Tibial artery (tissue), 4 donors: ENCODE measurements at places on chromosomes 1 and 21.

DNA sequence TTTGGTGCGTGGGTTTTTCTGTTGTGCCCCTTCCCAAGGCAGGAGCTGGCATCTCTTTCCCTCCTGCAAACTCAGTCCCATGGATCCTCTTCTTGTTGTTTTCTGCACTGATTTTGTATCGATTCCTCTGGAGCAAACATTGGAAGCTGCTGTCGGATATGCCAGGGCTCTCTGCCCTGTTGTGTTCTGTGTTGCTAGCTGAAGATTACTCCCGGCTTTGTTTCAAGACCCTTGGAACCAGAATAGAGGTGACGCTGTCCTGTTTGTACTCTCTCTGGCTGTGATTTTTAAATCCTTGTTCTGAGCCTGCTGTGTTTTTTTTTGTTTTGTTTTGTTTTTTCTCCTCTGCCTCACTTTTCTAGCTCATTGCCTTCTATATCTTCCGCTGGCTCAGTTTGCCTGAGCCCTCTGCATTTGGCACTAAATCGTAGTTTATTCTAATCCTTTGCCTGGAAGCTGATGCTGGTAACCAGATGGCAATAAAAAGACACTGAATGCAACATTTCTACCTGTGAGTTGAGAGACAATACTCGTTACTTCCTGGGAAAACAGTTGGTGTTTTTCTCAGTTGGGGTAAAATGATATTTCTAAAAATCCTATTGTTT, 67.0 kb downstream of the BACH1 start:
- DNase-seq: no peak

- no peak for DNase-seq
Measured at GRCh38 chr1:119926553-119926952, 30.2 kb upstream of the ADAM30 start.

DNA sequence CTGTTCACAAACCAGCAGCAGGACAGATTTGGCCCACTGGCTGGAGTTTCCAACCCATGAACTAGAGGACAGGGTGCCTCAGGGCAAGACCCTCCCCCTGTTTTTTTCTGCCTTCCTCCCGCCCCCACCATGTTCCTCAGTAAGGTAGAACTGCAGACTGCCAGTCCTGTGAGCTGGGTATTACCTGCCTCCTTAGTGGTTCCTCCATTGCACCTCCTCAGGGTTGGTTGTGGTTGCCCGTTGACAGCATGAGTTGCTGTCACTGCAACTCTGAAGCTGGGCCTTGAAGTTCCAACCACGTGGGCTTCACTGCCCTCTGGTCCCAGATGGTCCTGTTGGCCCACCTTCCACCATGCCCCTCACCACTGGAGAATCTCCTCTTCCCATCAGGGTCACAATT, 28.8 kb downstream of the TENT5C start:
- no peak for DNase-seq

GRCh38 chr1:172682812-172683211, 23.9 kb downstream of the FASLG start:
- DNase-seq: no peak

- DNase-seq: no peak
Measured at GRCh38 chr1:208967334-208967733, 616.2 kb upstream of the CAMK1G start.

GRCh38 chr1:58981392-58981791, 197.5 kb upstream of the JUN start:
- DNase-seq: no peak

GRCh38 chr1:150365941-150366340, 2.0 kb downstream of the RPRD2 start:
- no peak for DNase-seq

DNA sequence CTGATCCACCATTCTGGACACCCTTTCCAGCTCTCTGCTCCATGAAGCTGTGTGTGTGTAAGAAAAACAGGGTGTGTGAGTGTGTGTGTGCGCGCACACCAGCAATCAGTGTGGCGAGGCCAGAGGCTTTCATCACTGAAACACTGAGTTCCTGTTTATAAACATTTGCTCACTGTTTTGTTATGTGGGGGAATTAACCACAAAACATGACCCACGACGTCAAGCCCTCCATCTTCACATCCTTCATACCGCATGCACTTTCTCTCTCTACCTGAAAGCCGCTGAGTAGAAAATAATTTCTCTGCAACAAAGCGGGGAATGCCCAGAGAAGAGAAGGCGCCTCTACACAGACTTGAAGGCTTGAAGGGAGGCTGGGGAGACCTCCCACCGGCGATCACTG, 148.9 kb upstream of the IRF2BP2 start:
- no peak for DNase-seq

- DNase-seq: no peak
Measured at GRCh38 chr1:172793823-172794222, 134.9 kb downstream of the FASLG start.

DNA sequence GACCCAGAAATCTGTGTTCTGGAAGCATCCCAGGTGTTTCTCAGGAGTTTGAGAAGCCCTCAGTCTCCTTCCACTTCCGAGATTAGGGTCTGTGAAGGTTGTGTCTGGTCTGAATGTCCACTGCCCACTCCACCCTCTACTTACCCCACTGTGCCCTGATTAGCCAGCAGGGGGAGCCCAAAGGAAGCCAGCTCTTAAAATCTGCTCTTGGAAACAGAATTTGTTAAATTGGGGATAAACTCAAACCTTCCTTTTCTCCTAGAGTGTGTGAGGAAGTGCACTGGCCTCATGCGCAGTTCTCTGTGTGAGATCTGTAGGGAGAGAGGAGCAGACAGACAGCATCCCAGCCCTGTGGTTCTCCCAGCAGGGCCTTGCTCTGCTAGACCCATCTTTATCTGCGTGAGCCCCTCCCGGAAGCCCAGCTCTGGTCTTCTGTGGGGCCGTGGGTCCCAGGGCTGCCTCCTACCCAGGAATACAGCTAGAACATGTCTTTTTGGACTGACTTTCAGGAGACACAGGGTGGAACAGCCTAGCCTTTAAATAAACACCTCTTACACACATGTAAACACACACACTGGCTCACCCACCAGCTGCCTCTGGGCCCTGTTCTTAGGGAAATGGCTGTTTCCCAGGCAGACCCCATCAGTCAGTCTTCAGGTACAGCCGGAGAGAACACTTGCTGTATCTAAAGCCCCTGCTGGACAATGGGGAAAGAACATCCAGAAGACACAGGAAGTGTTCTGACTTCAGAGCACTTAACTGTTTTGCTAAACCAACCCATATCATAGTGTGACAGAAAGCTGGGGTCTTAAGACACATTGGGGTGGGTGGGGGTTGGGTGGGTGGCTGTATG, 52.2 kb downstream of the SMYD2 start:
- peak; percentile 61 for DNase-seq

- no peak for DNase-seq
Measured at GRCh38 chr1:208308221-208308620, 64.0 kb upstream of the PLXNA2 start.

DNA sequence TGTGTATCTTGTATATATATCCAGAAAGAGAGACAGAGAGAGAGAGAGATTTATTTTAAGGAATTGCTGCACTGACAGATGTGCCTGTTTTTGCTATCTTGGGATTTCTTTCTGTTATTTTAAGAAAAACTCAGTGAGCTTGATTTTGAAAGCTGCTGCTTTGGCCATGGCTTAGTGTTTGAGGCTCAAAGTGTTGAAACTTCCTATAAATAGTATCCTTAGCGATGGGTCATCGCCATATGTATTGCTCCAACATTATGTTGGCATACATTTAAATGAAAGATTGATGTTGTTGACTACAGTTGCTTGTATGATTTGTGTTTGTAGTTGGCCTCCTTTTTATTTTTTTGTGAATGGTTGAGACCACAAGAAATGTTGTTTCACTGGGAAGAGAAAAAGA, 29.0 kb upstream of the NTPCR start:
- no peak for DNase-seq

GRCh38 chr21:45128613-45129188, 54.3 kb downstream of the ADARB1 start:
- peak; percentile 79 for DNase-seq

DNA sequence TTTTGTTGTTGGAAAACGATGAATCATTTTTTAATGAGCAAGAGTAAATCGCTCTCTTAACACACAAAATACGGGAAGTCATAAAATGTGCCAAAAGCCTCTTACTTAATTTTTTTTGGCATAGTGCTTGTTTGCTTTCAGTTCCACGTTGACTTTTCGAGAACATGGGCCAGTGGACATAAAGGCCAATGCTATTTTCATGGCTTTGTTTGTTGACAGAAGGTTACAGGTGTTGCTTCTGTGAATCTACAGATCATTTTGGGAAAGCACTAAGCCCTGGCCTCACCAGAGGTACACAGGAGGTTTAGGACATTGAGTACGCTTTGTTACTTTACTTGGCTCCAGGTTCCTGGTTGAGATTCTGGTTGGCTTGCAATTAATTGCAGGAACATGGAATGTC, 199.4 kb upstream of the HMCN1 start:
- no peak for DNase-seq

DNA sequence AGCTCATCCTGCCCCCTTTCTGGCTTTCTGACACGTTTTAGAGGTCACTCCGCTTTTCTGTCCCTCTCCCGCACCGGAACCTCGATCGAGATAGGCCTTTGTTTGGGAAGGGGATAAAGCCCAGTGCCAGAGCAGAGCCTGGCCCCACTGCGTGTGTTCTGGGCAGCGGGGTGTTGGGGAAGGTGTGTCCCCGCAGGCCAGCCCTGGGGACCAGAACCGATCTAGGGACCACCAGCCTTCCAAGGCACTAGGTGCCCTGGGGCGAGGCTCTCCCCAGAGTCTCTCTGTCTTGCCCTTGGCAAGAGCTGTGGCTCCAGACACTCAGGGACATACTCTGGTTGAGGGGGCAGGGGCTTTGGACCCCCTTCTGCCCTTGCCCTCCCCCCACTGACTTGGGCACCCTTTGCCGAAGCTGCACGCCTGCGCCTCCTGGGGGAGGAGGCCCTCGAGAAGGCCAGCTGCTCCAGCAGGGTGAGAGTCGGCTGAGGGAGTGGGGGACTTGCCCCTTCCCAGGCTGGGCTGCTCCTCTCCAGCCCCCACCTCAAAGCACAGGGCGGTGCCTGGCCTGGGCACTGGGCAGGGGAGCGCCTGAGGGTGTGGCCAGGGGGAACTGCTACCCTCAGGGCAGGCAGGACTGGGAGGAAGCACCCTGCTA, 16.4 kb downstream of the PRXL2B start:
- no peak for DNase-seq

DNA sequence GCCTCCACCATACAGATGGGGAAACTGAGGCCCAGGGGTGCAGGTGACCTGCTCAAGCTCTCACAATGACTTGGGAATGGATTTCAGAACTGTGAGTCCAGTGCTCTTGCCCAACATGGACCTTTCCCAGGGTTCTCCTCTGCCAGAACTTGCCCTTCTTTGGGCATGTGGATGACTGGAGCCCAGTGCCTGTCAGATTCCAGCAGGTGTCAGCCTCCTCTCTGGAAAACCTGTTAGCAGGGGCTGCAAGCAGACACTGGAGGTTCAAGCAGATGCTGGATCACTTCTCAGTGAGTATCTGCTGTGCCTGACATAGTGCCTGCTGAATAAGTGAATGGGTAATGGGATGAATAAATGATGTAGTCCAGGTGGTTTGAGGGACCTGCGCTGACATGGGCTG, 314.2 kb upstream of the POU3F1 start:
- no peak for DNase-seq

DNA sequence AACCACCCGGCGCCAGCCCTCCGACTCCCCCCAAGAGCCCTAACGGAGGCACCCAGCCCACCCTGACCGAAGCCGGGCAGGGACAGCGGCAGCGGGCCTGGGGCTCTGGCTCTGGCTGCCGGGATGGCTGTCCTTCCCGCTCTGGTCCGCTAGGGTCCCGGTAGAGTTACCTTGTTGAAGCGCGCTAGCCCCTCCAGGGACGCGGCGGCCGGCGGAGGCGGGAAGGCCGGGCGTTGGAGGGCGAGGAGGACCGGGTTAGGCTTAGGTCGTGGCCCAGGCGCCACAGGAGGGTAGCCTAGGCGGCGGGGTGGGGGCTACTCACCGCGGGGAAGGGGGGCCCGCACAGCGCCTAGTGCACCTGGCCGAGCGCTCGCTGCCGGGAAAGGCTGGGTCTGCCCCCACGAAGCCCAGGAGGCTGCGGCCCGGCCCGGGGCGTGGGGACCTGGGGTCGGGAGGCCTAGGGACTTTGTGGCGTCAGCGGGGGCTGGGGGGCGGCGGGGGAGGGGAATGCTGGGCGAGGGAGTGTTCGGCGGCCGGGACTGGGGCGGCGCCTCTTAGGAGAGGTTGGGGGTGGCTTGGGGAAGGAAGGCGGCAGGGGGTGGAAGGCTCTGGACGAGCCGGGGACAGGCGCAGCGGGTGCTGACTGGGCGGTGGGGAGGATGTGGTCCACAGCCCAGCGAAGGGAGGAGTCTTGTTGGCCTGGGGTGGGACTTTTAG, at the start of gene TRIM17:
Gene TRIM17 (minus strand): TSS at position 645 of the 717 bp plus-strand sequence. CDS start 1,789 bp downstream, outside the sequence.
- no peak for DNase-seq

DNA sequence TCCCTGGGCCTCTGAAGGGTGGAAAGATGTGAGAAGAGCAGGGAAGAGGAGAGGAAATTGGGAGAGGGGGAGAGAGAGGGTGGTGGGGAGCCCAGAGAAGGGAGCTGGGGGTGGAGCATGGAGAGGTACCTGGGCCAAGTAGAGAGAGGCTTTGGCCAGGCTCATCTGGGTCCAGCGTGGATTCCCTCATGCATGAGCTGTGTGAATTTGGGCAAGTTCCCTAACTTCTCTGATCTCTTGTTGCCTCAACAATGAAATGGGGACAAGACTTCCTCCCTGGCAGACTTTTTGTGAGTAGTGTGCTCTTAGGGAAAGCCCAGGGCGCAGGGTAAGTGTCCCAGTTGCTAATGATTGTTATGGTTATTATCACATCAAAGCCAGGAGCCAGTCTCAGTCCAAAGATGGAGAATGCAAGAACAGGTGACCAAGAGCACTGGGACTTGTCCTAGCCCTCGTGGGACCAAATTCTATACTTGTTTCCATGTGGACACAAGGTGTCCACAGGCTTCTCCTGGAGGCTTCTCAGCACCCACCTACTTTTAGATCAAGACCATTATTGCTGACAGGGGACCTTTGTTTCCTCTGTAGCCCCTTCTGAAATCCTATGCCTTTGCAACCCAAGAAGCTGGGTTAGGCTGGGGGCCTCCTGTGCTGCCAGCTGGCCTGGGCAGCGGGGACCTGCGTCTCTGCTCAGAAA, 13.9 kb downstream of the IL6R start:
- no peak for DNase-seq

DNA sequence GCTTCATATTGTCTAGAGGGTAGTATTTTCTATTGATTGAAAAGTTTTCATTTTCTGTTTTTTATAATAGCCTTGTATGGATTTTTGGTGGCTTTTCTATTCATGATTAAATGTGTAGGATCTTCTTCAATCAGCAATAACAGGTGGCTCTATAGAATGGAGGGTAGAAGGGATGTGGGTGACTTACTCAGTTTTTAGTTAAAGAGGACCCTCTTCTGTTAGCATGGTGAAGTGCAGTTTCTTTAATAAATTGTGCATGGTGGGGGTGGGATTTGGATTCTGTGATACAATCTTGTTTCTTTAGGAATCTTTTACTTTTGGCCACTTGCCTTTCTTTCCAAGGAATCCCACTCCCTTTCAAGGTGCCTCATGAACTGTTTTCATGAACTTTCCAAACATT, 64.7 kb downstream of the SLC35A3 start:
- DNase-seq: no peak

DNA sequence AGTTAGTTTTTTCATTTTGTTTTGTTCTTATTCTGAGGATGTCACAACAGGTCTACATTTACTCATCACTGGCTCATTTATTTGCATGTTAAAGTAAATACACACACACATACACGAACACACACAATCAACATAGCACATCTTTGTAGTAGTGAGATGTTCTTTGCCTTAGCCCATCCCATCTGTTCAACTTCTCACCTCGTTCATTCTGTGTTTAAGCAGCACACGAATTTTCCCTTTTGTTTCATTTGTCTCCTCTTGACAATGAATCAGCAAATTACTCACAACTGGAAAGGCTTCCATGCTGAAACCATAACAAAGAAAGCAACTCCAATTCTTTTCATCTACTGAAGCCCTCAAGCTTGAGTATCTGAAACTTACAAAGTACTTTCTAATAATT, 133.3 kb upstream of the CHRM3 start:
- DNase-seq: no peak
